ENCODE measurements at places on chromosomes 2 and 18.

- peak; percentile 47 for DNase-seq
Measured at GRCh38 chr2:172106108-172106961, 3.6 kb upstream of the DLX2 start.

DNA sequence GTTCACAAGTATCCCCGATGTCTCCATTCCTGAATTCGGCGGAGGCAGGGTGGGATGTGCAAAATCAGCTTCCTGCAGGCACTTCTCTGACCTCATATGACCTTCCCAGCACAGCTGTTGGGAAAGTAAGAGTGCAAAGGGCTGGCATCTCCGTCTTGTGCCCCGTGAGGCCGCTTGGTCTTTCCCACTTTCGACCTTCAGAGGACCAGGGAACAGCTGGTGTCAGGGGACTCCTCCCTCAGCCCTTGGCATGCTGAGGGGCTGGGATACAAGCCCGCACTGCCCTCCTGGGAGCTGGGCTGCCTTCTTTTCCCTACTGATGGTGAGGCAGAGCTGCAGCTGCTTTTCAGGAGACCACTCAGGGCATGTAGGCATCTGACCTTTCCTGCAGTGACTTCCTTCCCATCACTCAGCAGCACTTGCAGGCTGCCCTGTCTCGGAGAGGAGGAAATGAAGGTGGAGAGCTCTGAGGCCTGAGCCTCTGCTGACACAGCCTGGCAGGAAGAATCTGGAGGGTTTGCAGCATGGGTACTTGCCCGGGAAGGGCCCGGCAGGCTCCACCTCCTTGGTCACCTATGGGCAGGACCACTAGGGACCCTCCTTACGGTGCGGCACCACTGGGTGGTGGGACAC is 277.2 kb upstream of the HS6ST1 start:
- DNase-seq: no peak

DNA sequence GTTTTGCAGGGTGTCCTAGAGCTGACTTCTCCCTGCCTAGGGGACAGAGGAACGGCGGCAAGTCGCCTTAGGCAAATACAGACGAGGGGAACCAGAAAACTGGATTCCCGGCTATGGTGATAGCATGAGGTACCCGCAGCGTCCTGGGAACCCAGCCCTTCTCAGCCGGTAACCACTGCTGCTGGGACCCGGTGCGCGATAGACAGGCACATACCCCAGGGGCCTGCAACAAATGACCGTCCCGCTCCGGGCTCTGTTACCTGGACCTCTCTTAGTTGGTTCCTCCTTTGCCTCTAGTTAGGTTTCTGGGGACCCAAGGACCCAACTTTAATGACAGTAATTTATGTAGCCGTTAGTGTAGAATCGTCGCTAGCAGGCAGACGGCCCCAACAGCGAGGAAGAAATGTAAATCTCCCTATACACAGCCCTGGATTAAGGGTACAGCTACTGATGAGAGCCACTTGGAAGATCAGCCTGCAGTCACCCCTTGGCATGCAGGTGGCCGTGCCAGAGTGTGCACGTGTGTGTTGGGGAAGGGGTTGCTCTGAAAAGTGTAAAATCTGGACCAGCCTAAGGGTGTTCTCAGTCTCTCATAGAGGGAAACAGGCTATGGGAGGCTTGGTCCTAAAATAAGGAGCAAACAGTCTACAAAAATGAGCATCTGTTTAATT is 819 bp upstream of the SERPINE2 start:
- no peak for DNase-seq

- DNase-seq: peak; percentile 57
Measured at GRCh38 chr2:226795281-226796011, 4.2 kb downstream of the IRS1 start.

- no peak for DNase-seq
Measured at GRCh38 chr2:16869711-16870110, 204.1 kb upstream of the CYRIA start.

GRCh38 chr2:100404411-100404810 is 13.1 kb downstream of the CHST10 start:
- DNase-seq: no peak

GRCh38 chr18:5052491-5052890 is 144.6 kb downstream of the AKAIN1 start:
- no peak for DNase-seq

DNA sequence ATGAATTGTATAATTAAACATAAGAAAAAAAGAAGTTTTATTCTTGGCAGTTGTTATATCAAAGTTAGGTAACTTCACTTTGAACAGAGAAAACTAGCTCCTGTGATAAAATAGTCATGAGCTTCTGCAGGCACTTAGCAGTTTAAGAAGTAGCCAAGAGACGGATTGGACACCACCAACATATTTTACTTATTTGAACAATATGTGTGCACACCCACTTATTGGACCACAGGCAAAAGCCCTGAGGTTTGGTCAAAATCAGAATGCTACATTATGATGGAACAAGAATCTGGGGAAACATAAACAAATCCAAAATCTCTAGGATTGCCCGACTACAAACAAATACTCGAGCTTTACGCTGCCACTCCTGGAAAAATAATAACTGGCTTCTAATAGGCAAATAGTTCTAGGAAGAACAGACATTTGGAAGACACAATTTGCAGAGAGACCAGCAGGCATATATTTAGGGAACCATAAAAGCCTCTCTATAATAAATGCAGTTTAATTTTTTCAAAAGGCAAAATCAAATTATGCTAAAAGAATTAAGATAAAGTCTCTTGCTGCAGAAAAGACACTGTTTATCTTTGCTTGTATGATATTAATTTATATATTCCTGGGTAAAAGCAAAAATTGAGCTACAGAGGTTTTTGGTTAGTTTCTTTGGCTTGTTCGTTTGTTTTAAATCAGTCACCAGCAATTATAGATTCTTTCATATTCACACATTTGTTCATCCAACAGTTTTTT is 117.9 kb downstream of the CDC42EP3 start:
- no peak for DNase-seq

DNA sequence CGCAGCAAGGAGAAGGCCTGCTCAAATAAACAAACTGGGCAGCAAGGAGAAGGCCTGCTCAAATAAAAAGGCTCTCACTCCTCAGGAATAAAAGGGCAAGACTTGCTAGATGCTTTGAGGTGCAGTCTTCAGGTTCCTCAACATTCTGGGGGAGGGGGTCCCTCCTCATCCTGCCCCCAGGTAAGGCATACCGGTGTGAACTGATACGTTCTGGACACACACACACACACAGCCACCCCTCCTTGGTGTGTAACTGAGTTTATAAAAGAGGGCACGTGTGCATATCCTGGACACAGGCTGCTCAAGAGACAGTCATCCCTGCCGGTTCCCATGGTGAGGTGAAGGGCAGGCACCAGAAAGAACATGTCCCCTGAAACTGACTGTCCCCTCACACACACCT is 4.5 kb downstream of the TEX261 start:
- DNase-seq: no peak

DNA sequence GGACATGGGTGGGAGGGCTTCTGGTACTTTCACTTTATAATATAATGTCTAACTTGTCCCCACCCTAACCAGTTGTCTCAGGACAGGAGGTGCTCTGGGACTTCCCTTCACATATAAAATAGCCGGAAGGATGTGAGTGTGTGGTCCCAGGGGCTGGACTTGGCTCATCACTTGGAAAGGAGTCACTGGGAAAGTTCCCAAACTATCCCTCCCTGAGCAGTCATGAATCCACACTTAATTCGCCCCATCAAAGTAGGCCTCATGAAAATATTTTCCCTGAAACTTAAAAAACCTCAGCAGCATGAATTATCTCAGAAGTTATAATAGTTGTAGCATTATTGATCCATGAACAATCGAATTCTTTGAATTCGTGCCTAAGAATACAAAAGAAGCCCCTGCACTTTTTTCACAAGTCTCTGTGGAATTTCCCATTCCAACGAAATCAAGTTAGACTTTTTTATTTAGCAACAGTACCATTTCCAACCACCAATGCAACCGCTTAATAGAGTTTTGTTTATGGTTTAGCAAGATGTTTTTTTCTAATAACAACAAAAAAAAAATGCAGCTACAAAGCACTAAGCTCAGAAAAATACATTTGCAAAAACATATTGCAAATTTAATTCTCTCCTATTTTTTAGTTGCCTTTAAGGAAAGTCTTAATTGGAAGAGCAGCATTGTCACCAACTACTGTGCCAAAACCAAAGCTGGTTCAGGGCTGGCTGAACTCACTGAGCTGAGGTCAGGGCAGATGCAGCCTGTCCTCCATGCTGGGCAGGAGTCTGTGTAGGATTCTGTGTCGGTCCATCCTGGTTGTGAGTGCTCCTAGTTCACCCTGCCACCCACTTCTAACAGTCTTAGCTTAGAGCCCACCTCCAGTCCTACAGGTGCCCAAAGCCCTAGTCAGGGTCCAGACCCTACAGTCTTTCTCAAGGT is 68.8 kb upstream of the SPTBN1 start:
- DNase-seq: no peak

GRCh38 chr2:129431881-129432280 is 547.6 kb upstream of the RAB6C start:
- no peak for DNase-seq

DNA sequence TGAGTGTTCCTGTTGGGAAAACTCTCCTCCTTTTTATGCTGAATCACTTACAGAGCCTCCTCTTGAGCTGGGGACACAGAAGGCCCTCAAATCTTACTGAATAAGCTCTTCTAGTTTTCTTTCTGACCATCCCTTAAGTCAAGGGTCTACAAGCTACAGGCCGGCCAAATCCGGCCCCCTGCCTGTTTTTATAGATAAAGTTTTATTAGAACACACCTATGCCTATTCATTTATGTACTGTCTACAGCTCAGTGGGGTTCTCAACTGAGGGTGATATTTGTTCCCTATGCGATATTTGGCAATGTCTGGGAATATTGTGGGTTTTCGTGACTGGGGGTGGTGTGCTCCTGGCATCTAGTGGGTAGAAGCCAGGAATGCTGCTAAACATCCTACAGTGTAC is 14.0 kb downstream of the CDC42EP3 start:
- DNase-seq: no peak

DNA sequence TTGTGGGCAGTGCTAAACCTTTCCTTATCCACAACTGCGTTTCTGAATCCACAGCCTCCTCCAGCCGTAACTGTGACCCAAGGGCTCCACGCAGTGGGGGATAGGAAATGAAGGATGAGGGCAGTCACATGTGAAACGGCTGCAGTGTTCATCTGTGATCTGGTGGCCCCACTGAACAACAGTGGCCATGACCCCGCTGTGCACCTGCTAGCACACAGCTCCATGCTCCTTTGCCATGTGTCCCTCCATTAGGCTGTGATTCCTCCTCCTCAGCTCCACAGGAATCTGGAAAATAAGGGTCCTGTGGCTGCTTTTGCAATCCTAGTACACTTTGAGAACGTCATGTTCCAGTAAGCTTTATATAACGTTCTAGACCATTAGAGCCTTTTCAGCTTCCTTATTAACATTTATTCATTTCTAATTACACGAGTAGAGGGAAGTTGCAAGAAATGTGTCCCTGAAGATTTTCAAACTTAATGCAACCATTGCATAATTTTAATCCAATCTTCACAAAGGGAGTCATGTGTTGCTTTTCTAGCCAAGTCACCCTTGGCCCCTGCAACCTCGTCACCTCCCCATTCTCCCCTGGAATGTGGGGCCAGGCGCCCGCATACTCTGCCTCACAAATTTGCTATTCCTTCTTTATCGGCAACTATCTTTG is 7.1 kb upstream of the NAPG start:
- peak; percentile 33 for DNase-seq

GRCh38 chr2:69621440-69621839 is 22.1 kb downstream of the AAK1 start:
- DNase-seq: no peak

DNA sequence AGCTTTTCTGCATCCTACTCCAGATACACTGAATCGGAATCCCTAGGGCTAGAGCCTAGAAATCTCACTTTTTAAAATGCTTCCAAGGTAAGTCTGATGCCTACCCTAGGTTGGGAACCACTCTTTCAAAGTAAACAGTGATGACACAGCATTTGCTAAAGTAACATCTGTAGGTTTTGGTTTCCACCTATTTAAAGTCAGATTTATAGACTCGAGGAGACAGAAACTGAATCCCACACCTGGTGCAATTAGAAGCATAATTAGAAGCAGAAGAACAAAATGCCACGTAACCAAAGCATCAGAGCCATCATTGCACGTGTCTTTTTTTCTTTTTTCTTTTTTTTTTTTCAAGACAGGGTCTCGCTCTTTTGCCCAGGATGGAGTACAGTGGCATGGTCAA is 40.9 kb downstream of the PDK1 start:
- no peak for DNase-seq

All from kidney tubule cell (primary cell).